ENCODE measurements at places on chromosomes 13 and 19.

- DNase-seq, result peak; percentile 31
Observed at GRCh38 chr13:40540328-40541044, 126.0 kb downstream of the FOXO1 start.

GRCh38 chr13:101406791-101407190 is 9.5 kb downstream of the NALCN start:
- DNase-seq, result no peak

DNA sequence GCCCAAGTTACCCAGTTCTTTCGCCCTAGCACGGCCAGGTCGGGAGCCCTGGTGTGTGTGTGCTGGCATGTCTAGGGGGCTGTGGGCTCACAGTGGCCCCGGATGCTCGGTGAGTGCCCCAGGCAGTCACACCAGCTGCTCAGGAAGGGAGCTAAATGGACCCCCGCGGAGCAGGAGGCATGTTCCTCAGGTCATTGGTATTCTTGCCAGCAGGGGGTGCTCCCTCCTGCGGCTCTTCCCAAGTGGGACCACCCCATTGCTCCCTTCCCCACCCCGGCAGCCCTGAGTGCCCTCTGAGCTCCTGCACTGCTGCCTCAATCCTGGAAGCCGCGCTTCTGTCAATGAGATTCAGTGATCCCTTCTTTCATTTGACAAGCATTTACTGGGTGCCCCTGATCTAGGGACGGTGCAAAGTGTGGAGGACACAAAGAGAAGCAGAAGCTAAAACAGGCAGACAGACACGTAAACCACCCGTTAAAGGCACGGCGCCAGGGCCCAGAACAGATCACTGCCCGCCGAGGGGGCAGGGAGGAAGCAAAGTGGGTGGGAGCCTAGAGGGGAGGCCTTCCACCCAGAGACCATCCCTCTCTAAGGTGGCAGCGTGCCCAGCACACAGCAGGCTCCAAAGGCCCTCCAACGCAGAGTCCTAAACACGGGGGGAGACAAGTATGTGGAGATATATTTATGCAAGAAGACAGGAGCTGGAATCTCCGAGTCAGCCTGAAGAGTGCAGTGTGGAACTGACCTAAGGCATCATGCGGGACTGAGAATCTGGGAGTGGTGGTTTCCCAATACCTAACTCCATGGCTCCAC is 5.2 kb upstream of the ADPRHL1 start:
- no peak for DNase-seq

DNA sequence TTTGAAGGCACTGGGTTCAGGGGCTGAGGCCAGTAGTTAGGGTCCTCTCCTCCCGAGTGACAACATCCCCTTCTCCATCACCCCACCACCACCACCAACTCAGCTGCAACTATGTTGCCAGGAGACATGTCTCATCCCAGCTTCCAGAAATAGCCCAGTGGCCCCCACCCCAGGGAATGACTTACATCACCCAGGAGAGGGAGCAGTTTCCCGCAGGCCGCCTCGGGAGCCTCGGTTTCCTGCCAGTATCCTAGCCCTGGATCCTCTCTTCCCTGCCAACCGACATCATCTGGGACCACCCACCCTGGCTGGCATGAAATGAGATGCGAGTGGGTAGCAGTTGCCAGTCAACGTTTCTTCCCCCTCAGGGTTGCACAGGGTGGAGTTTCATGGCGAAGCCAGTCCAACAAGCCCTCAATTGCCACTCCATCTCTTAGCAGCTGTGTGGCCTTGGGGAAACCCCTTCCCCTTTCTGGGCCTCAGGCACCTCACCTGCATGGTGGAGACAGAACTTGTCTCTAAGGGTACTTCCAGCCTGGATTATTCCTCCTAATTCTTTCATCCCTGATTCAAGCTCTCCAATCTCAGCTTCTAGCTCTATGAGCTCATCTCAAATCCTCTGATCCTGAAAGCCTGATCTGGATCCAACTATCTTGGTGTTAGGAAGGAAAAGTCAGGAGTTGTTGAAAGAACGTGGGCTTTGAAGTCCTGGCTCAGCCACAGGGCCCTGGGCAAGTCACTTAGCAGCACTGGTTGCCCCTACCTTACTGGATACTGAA is 3.9 kb upstream of the GSK3A start:
- DNase-seq, result peak; percentile 52

DNA sequence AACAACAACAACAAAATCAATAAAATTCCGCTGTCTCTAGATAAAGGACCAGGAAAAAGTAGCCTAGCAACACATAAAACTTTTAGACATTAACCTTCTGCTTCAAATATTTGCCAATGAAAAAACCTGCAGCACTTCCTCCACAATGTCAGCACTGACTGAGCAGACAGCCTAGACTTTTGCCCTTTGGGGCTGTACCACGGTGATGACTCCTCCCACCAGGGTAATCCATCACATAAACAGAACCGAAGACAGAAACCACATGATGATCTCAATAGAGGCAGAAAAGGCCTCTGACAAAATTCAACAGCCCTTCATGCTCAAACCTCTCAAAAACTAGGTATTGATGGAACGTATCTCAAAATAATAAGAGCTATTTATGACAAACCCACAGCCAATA is 30.2 kb upstream of the TRPC4 start:
- no peak for DNase-seq

- DNase-seq, result no peak
Observed at GRCh38 chr19:51970718-51971117, 15.9 kb downstream of the ZNF350 start.

- no peak for DNase-seq
Observed at GRCh38 chr13:99969453-99969918, 2.1 kb downstream of the ZIC5 start.

- DNase-seq, result no peak
Observed at GRCh38 chr19:11096210-11096841, 7.1 kb downstream of the LDLR start.

- no peak for DNase-seq
Observed at GRCh38 chr19:58409010-58409790, 751 bp downstream of the ZNF584 start.

- DNase-seq, result no peak
Observed at GRCh38 chr19:56566904-56567273, 379 bp upstream of the ZNF470 start.

DNA sequence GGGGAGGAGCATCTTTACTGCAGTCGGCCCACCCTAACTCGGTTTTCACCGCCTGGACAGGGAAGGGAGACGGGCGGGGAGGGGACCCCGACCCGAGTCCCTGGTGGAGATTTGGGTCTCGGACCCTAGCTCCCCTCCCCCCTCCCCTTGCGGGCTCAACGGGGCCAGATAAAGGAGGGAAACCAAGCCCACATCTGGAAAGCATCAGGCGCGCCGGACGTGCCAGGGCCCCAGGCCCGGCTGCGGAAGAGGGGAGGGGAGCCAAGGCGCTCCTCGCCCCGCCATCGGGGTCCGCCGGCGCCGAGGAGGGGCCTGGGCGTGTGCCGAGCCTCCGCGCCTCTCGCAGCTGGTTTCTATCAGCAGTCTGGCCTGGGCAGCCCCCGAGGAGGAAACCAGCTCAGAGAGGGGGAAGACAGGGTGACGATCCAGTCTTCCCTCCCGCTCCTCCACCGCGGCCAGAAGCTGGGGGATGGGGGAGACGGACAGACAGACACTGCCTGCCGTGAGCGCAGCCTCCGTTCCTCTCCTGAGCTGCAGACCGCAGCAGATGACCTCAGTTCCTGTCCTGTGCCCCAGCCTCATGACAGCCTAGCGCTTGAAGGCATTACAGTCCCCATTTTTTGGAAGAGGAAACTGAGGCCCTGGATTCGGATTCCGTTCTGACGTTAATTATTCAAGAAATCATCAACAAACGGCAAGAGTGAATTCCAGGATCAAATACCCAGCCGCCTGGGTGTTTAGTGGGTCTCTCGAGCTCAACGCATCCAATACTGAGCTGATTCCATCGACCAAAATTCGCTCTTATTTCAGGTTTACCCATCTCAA is 3.6 kb upstream of the GNG8 start:
- no peak for DNase-seq

- DNase-seq, result no peak
Observed at GRCh38 chr19:30565636-30566035, 193.5 kb downstream of the ZNF536 start.

DNA sequence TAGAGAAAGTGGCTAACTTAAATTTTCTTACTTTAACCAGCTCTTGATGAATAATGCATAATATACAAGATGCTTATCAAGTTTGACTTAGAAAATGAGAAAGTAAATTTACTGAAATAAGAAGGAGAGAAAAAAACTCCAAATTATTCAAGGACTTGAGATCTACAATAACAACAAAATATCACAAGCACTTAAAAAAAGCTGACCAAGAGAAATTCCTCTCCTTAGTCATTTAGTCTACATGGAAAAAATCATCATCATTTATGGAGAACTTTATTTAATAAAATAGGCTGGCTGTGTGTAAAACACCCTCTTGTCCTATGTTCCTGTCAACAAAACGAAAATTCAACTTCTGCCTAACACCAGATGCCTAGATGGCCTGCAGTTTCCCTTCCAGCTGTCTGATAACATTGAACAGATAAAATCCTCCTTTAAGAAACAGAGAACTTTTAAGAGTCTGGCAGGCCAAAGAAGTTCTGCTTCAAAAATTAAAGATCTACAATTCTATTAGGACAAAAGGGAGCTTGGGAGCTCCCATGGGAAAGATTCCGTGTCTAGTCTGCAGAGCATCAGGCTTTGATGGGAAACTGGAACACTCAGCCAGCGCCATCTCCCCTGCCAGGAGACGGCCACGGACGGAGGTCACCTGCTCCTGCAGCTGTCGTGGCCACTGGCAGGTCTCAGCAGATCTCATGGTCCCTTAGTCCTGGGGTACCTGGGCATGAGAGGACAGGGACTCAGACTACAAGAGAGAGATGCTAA is 37.9 kb upstream of the ATP11A start:
- no peak for DNase-seq

- DNase-seq, result no peak
Observed at GRCh38 chr13:48415516-48415915, 2.6 kb upstream of the LPAR6 start.

DNA sequence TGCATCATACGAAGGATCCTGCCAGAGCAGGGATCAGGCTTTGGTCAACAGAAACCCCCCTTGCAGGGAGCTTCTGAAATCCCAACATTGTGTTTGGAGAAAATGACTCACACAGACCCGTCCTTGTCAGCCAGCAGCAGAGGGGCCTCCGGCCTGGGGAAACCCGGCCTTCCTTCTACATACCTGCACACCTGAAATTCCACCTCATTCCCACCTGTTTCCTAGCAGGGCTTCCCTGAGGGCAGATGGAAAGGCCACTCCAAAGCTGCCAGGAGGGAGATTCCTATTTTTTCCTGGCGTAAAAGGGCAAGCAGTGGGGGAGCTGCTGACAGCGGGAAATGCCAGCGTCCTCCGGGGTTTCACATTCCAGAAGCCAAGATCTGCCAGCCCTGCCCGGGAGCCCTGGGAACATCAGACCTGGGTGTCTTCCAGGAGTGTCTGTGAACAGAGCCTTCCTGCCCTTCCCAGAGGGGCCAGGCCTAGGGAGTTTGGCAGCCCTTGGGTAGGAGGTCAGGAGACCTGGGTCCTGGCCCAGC is 3.0 kb upstream of the IGFL1 start:
- no peak for DNase-seq

Data from AG09309 (cell line).